Activated CD4-positive, alpha-beta T cell treated with anti-CD3 and anti-CD28 coated beads for 48 hours (primary cell): ENCODE measurements at places on chromosomes 7 and 10.

- no peak for DNase-seq
Observed at GRCh38 chr7:142689439-142690120, 59.7 kb upstream of the PRSS1 start.

DNA sequence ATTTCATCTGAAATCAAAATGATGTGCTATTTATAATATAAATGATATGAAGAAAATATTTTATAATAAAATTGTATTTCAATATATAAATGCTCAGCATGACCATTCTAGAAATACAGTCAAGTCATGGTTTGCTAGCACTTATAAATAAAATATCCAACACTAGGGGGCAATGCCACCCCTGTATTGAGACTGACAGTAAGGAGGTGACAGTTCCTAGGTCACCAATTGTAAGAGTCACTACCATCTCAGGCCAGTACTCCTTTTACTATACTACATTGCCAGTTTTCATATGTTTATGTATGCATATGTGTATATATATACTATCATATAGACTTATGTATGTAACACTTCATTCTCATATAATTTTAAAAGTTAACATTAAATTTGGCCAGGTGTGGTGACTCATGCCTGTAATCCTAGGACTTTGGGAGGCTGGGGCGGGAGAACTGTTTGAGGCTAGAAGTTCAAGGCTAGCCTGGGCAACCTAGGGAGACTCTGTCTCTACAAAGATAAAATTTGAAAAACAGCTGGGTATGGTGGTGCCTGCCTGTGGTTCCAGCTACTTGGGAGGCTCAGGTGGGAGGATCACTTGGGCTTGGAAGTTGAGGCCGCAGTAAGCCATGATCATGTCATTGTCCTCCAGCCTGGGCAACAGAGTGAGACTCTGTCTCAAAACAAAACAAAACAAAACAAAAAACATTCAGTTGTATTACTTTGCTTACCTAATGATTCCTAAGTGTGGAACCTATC lies 2.4 kb upstream of the CNOT4 start:
- peak; percentile 19 for DNase-seq

- no peak for DNase-seq
Observed at GRCh38 chr7:98241674-98242241, 10.3 kb downstream of the TECPR1 start.

DNA sequence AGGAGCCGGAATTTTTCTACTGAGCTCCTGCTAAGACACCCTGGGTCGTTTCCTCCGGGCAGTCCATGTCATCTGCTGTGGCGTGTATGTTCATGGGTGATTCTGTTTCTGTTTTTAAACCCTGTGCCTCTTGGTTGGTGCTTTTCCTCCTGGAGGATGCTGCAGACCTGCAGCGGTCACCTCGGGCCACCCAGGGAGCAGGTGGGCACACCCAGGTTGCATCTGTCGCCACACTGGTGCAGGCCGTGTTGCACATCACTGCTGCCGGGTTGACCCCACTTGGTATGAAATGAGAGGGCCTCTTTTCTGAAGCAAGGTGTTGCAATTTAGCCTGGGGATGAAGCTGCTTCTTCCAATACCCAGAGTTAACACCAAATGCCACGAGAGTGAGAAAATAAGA lies 127.2 kb downstream of the CUX1 start:
- no peak for DNase-seq

DNA sequence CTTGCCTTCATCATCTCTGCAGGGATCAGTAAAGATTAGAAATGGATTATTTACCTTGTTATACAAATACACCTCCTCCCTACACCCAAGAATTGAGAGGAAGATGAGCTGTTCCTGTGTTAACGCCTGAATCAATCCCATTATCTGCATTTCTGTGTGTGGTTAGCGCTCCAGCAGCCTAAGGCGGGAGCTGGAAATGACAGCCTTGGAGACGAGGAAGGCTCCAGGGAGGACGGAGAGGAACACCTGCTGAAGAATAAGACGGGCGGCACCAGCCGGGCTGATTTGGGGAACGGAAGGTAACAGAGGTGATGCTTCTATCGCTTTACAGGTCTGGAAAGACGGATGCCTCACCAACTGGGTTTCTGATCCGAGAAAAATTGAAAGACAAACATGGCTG lies 34.2 kb upstream of the DDC start:
- DNase-seq: no peak

DNA sequence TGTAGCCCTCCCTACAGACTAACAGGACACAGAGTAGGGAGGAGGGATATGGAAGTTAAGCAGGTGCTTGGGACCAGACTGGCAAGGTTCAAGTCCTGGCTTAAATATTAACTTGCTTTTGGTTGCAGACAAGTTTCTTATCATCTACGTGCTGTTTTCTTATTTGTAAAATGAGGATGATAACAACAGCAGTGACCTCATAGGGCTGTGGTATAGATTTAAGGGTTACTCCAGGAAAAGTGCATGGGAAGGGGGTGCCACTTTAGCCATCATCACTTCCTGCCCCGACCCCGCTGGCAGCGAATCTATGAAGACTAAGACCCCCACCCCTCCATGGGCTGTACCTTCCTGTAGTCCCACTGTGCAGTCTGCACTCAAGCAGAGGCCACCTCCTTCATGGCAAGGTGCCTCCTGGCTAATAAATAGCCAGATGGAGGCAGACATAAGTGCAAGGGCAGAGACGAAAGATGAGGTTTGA lies 250.2 kb downstream of the COBL start:
- no peak for DNase-seq

DNA sequence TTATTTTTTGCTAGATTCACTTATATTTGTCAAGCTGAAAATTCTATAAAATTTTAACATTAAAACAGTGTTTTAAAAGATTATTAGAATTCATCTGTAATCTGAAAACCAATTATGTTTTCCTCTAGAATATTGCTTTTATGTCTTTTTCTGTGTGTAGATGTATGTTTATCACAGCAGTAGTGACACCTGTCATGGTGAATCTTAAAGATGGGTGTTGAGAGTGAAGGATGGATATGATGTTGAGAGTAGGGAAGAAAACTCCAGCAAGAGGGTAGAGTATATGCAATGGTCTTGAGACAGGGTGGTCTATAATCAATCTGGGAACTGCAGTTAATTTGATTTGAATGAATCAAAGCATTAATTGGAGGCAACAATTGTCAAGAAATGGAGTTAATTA lies 336.9 kb upstream of the CDC14C start:
- DNase-seq: no peak

GRCh38 chr7:47938574-47939165 lies 9.6 kb downstream of the PKD1L1 start:
- no peak for DNase-seq
